ENCODE measurements at places on chromosomes 16 and 17. TPM values are rescaled to one million over a fixed set of nuclear protein-coding genes. Genes with fewer than 3 reads are reported as not detected.
A peak's percentile ranks its signal among the peaks of the same experiment; 100 is the strongest.

Gene CORO1A
- 9.3 TPM for polyA plus RNA-seq

DNA sequence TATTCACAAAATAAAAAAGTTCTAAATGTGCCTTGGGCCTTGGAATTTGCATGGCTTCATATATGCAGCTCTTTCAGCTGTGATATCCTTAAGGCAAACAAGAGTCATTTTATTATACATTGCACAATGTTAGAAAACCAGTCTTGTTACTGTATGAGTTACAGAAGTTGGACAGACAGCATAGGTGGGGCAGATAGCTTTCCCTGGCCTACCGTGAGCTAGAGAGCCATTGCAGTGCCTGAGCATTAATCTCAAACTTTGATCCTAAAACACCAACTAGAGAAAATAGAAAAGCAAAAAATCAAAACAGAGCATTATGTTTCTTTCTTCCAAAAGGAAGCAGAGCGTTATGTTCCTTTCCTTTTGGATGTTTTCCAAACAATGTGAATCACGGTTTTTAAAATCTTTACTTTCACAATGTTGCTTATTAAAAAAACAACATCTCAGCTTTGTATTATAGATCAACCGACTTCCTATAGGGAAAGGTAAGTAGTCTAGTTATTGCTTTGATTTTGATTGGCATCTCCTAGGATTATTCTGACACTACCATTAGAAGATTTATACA is 32.2 kb downstream of the ARHGAP44 start:
- DNase-seq, result no peak

Gene TNP2
- not detected for polyA plus RNA-seq

DNA sequence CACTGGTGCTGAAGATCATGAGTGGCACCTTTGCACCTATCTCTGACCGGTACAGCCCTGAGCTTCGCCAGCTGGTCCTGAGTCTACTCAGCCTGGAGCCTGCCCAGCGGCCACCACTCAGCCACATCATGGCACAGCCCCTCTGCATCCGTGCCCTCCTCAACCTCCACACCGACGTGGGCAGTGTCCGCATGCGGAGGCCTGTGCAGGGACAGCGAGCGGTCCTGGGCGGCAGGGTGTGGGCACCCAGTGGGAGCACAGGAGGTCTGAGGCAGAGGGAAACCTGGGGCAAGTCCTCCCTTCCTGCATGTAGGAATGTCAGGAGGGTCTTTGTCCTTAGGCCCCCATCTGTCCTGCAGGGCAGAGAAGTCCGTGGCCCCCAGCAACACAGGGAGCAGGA is 6.5 kb upstream of the TRAF4 start:
- no peak for DNase-seq

DNA sequence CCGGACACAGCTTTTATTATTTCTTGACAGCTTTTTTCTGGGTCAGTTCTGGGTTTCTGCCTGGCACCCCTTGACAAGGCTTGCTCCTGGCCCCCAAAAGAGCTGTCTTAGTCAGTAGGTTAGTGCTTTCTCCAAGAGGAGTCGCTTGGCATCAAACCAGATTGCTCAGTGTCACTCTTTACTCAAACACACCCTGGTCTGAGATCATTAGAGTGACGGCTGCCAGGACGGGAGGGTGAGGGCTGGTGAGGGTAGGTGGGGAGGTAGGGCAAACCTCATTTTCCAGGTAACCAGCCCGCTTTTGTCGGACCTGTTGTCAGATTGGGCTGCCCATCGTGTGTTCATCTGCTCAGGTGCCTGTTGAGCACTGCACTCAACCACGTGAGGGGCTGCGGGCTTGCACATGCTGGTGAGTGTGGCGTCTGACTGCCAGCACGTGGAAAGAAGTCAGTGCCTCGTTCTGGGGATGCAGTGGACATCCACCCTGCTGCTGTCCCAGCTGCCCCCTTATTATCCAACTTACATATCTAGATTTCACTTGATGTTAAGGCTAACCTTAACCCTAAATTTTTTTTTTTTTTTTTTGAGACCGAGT is 12.4 kb downstream of the TMEM94 start:
- DNase-seq, result no peak

DNA sequence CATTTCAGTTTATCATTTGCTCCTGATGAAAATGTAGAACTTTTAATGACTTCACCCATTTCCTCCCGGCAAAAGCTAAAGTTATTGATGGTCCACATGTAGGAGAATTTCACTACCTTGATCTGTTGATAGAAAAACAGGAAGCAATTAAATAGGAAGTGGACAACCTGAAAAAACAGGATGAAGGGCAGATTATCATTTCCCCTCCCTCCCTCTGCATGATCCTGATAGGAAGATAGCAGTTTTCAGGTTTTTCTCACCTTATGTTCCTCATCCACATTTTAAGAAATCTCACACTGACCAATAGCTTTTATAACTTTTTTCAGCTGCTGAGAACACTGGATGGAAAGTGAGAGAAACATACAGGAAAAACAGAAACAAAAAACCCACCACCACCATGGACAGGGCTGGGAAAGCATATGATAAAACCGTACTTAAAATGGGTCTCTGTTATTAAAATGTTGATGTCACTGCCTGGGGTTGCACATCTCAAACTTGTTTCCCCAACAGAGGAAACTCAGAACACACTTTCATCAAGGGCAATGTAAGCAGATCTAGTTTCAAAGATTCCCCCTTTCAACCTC is 46.4 kb downstream of the NXPH3 start:
- no peak for DNase-seq

- DNase-seq, result no peak
Measured at GRCh38 chr17:77116371-77116860, 24.4 kb upstream of the SEC14L1 start.

Gene PNMT
- polyA plus RNA-seq, result 3.2 TPM

Gene TBC1D3B
- polyA plus RNA-seq, result 4.0 TPM

GRCh38 chr16:67718668-67719047 is 458 bp downstream of the GFOD2 start:
- DNase-seq, result no peak

- DNase-seq, result peak; percentile 65
Measured at GRCh38 chr16:8173111-8173644, 417.1 kb downstream of the TMEM114 start.

GRCh38 chr16:6977916-6978315 is 354.7 kb upstream of the RBFOX1 start:
- no peak for DNase-seq

GRCh38 chr16:68739964-68740627 is 3.0 kb downstream of the CDH1 start:
- no peak for DNase-seq

DNA sequence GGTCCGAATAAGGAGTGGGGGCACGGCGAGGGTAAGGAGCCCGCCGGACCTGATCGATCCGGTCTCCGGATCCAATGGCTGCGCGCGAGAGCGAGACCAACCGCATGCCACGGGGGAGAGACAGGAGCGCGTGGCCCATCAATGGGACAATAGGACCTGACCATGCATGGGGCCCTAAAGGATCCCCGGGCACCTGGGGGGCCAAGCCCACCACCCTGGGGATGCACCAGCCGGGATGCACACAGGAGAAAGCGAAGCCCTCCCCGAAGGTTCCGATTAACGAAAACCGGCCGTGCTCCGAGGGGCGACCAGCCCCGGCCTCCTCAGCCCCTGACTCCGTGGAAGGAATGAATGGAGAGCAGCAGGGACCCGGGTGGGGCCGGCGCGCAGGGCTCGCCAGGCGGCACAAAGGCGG is 525 bp downstream of the JPT1 start:
- DNase-seq, result no peak

Gene ZNF646
- 11.9 TPM for polyA plus RNA-seq

Gene NXPH3
- polyA plus RNA-seq, result 1.4 TPM

- no peak for DNase-seq
Measured at GRCh38 chr17:21282231-21282630, 2.3 kb upstream of the MAP2K3 start.

- no peak for DNase-seq
Measured at GRCh38 chr17:17494870-17495535, 1.2 kb downstream of the RASD1 start.

Gene SCARF1
- 5.3 TPM for polyA plus RNA-seq

- no peak for DNase-seq
Measured at GRCh38 chr17:74235040-74235581, 21.7 kb downstream of the TTYH2 start.

GRCh38 chr16:51755577-51756355 is 604.7 kb upstream of the SALL1 start:
- DNase-seq, result no peak

Gene TEKT1
- polyA plus RNA-seq, result 1.2 TPM

GRCh38 chr16:80387318-80387921 is 153.4 kb upstream of the DYNLRB2 start:
- DNase-seq, result no peak
